Activated T-helper 17 cell treated with anti-CD3 and anti-CD28 coated beads, Interleukin-2, amount 50 U/mL, for 72 hours (primary cell): ENCODE measurements at places on chromosomes 5 and 9.

DNA sequence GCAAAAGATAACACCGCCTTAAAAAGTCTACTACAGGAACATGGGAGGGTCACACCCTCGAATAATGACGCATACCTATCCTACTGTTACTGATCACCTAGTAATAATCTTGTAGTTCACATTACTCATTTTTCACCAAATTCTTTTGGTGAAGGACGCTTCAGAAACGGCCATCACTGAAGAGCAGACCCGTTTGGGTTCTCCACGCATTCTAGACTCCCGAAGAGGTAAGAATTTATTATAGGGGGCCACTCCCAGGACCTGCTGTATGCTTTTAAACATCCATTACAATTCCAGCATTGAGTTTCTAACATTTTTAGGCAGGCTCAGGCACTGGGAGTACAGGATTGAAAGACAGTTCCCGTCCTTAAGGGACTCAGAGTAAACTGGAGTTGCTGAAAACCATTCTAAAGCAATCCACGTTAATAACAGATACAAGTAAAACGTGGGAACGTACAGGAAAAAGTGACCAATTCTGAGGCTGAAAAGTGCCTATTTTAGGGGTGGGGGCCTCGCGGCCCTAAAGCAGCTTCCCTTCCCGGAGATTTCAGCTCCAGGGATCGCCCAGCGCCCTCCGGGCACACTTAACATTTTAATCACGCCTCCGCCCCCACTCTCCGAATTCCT is at the start of gene FER:
Gene FER (plus strand): TSS at position 124 of the 627 bp plus-strand sequence. CDS start 50,286 bp downstream, outside the sequence.
- ATAC-seq = peak; percentile 55

- no peak for ATAC-seq
Measured at GRCh38 chr5:56339732-56340131, 106.6 kb upstream of the ANKRD55 start.

DNA sequence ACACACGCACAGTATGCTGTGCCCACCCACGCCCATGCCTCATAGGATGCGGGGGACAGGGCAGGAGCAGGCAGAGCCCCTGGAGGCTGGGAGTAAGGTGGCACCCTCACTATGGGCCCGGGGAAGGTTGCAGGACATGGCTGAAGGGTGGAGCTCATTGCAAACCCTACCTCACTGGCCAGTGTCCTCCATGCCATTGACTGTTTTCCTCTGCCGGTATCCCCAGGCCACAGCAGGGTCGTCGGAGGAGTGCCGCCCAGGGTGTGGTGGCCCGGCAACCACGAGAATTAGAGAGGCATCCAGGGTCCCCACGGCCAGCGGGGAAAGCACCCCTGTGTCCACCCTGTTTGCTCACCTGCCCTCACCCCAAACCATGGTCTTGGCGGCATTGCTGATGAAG is 59.7 kb upstream of the FCN2 start:
- ATAC-seq = no peak

GRCh38 chr5:1008451-1009358 is at the start of gene NKD2:
Gene NKD2 (plus strand): TSS chr5:1008802. CDS start chr5:1009058, 256 bp downstream.
- peak; percentile 31 for ATAC-seq

DNA sequence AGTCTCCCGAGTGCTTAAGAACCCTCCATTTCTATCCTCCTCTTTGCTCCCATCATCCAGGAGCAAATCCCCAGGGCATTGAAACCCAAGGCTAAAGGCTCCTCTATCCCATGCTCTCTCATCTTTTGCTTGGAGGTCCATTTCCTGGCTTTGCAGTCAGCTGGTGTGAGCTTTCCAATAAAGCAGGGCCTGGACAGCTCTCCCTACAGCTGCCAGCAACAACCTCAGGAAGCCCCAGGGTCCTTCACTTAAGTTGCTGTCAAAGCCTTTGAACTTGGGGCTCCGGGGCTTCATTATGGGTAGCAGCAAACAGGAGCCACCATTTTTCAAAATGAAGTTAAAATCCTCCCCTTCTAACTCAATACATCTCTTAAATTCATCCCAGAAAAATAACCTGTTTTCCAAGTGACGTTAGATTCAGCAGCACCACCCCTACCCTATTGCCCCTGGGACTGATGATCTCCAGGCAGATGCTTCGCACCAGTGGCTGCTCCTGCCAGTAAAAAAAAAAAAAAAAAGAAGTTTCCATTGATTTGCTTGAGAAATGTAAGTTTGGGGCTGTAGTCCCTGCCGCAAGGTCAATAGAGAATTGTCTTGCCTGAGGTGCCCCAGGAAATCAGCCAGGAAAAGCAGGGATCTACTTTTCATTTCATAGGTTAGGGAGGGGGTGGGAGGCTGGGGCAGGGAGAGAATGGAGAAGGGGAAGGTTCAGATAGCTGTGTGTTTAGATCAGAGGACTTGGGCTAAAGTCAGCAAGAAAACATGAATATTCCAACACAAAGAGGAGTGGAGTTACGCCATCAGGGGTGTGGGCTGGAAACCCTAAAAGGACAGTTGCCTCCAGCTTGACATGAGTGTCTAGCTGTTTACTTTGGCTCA is 83.8 kb upstream of the IL6ST start:
- ATAC-seq = no peak
